Activated effector memory CD4-positive, alpha-beta T cell treated with anti-CD3 and anti-CD28 coated beads, Interleukin-2, amount 50 U/mL, for 16 hours (primary cell): ENCODE measurements at places on chromosomes 7 and 10.

- DNase-seq: no peak
These were observed 48.6 kb downstream of the ARHGAP21 start for GRCh38 chr10:24674892-24675632.

DNA sequence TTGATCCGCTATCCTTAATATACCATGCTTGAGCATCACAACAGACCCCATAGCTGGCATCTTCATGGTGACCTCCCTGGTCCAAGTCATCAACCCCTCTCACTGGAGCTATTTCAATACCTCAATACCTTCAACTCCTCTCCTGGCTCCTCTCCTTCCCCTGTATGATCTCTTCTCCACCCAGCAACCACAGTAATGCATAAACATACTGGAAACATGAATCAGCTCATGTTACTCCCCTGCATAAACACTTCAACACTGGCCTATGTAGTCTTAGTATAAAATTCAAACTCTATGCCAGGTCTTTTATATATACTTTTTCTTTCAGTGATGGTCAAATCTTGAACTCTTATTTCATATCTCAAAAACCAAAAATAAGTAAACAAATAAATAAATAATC is 31.8 kb upstream of the TMEM273 start:
- no peak for DNase-seq

GRCh38 chr10:42150428-42151061 is 487.8 kb downstream of the ZNF33B start:
- no peak for DNase-seq

DNA sequence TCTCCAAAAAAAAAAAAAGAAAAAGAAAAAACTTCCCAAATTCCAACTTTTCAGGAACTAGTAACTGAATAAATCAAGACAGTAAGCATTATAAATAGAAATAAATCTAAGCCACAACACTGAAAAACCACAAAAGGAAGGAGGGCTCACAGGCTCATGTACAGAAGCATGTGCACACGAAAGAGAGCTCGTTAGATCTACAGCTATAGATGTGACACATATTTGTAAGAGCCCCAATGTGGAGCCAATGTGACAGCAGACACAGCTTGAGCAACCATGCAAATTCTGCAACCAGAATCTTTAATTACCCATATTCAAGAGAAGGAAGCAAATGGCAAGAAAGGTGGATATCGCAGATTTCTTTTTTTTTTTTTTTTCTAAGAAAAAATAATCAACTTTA is 94.7 kb downstream of the SORBS1 start:
- DNase-seq: no peak

DNA sequence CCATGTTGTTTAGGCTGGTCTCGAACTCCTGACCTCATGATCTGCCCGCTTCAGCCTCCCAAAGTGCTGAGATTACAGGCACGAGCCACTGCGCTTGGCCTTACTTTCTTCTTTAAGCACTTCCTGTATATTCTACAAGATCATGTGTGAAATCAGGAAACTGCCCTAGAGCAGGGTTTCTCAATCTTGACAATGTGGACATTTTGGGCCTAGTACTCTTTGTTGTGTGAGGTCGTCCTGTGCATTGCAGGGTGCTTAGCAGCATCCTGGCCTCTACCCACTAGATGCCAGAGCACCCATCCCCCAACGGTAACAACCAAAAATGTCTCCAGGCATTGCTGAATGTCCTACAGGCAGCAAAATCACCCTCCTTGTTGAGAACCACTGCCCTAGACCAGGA is 24.7 kb downstream of the RRP12 start:
- no peak for DNase-seq

- no peak for DNase-seq
These were observed 7.2 kb upstream of the DMBT1 start for GRCh38 chr10:122553341-122553740.

DNA sequence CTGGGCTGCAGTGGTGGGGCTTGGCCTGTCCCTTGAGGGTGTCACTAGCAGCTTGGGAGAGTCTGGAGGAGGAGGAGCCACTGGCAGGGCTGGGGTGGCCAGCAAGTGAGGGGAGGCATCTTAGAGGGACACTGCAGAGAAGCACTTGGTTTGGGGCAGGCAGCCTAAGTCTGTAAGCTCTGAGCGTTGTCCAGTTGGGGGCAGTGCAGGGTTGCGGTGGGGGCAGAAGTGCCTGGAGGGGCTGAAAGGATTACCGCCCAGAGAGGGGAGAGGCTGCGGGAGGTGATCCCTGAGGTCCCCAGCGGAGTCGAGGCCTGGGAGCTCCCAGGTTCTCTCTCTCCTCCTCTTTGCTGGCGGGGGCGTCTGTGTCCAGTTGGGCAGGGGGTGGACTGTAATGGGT is 7.4 kb downstream of the ADCYAP1R1 start:
- DNase-seq: no peak

GRCh38 chr7:90972906-90973550 is 291.2 kb upstream of the FZD1 start:
- DNase-seq: no peak

GRCh38 chr10:77562742-77563141 is 74.9 kb downstream of the KCNMA1 start:
- DNase-seq: no peak

DNA sequence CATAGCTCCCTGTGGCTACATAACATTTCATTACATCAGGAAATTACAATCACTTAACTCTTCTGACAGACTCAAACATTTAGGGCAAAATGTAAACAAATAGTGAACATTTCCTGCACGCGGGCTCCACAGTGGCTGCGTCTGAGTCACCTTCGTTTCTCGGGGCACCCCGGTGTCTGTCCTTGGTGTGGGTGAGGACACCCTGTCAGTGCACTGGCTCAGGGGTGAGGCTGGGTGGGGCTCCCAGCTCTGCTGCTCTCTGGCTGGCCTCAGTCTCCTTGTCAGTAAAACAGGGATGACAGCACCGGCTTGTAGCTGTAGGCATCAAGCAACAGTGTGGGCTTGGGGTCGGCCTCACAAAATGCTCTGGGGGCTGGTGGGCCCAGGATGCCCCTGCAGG is 237.1 kb upstream of the SHH start:
- no peak for DNase-seq

DNA sequence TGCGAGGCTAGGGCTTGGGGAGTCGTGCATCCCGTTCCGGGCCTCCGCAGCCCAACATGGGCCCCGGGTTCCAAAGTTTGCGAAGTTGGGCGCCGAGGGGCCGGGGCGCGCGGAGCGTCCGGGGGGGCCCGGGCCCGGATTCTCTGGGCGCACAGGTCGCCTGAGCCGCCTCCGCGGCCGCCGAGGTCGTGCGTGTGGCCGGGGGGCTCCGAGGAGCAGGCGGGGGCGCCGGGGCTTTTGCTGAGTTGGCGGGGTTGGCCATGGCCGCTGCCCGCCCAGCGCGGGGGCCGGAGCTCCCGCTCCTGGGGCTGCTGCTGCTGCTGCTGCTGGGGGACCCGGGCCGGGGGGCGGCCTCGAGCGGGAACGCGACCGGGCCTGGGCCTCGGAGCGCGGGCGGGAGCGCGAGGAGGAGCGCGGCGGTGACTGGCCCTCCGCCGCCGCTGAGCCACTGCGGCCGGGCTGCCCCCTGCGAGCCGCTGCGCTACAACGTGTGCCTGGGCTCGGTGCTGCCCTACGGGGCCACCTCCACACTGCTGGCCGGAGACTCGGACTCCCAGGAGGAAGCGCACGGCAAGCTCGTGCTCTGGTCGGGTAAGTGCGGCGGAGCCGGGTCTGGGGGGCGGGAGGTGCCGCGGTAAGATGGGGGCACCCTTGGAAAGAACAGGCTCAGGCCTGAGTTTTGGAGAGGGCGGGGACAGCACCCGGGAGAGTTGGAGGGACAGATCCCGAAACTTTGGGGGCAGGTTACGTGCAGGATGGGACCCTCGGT is 643 bp downstream of the SMO start:
- DNase-seq: no peak

DNA sequence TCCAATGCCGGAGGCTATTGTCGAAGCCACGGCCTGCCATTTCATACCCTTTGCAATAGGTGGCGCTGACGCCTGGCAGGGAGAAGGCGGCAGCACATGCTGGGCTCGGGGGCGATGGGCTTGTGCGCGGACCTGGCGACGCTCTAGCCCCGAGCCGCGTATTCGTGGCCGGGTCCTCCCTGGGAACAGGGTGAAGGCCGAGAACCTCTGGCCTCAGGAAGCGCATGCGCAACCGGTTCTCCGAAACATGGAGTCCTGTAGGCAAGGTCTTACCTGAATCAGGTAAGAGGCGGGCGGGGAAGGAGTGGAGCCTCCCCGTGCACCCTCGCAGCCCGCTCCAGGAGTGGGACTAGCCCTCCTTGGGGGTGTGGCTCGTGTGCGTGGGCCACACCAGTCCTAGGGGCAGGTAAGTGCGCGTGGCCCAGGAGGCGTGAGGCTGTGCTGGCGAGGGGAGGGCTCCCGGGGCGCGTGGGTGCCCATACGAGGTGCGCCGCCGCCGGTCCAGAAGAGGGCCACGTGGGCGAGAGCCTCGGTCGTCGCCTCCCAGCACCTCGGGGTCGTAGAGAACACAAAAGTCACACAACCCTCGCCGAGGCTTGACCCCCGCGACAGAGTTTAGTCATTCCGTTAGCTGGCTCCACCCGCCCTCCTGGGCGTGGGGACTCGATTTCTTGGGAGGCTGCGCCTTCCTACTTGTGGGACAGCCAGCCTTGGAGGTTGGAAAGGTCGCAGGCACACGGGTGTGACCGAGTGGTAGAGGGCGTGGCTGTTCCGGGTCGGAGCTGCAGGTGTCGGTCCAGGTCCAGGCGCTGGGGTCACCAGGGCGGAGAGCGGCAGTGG is 5.6 kb upstream of the MEST start:
- DNase-seq: peak; percentile 82

GRCh38 chr10:44118500-44118899 is 266.4 kb downstream of the CXCL12 start:
- no peak for DNase-seq

DNA sequence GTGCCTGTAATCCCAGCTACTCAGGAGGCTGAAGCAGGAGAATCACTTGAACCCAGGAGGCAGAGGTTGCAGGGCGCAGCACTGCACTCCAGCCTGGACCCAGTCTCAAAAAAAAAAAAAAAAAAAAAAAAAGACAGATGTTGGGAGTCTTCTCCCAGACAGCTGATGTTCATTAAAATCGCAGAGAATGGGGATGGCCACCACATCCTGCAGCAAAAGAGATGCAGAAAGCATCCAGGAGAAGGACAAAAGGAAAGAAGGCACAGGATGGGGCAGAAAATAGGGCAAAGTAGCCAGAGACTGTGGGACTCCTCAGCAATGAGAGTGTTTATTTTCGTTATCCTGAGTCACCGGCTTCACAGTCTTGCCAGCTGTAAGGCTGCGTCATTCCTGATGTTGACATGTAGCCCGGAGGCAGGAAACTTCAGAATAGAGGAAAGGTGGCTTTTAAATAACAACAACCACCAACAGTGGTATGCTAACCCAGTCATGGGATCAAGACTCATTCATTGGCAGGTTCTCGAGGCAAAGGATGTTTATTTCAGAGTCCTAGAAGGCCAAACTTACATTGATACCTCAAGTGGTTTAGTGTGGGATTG is 149.5 kb upstream of the SVIL start:
- no peak for DNase-seq

- no peak for DNase-seq
These were observed 202.4 kb downstream of the ELFN1 start for GRCh38 chr7:1872191-1873069.

DNA sequence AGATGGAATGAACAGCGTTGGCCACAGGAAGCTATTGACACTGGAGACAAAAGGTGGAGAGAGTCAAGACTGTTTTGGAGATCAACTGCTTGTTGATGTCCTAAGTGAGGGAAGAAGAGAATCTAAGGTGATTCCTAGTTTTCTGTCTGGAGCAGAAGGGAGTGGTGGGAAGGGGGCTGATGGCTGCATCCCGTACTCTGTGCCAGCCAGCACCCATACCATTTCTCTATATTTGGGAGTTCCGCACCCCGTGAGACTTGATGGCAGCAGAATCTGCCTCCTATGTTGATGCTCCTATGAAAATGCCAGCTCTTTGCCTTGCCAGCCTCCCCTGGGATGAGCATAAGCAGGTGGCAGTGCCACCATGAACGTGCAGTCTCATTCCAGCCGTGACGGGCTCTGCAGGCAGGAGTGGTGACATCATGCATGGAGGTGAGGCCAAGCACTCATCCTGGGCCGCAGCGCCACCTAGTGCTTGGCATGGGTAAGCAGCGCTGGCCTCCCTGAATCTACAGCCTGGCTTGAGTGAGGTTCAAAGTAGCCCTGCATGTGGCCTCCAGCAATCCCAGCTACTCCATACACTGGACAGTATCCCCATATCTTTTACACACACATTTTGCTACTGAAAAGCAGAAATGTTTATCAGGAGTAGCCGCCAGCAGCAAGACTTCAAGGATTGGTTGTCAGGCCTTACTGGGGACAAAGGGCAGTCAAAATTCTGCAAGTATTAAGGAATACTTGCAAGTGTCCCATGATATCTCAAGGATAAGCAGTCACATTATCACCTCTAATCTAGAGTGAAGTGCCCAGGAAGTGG is 43.0 kb downstream of the PODXL start:
- peak; percentile 91 for DNase-seq

GRCh38 chr10:131004276-131004675 is 307.2 kb downstream of the TCERG1L start:
- no peak for DNase-seq

GRCh38 chr10:102644646-102645387 is 538 bp downstream of the TRIM8 start:
- peak; percentile 93 for DNase-seq

DNA sequence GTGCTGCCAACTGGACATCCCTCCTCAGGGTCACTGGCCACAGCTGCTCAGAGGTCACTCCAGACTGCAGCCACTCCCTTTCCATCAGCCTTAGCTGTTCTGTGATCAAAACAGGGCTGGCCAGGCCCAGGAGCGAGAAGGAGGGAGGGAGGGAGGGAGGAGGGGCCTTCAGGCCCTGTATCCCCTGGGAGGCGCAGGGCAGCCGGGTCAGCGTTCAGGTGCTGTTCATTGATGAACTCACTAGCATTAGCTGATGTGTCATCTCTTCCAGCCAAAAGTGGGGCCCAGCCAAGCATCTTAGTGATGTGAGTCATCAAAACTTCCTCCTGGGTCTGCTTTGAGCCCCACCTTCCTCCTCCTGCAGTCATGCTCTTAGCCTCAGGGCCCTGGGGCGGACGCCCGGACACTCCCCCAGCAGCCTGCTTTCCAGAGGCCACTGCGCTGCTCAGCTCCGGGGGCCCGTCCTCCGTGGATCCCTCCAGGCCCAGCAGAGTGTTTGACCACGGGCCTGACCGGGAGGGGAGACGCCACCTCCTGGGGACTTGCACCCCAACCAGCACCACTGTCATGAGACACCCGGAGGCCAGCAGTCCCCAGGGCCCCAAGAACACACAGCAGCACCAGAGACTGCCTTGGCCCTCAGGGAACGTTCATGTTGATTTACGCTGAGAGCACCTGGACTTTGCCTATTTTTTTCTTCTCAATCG is 149.2 kb downstream of the PRKAG2 start:
- DNase-seq: peak; percentile 80

DNA sequence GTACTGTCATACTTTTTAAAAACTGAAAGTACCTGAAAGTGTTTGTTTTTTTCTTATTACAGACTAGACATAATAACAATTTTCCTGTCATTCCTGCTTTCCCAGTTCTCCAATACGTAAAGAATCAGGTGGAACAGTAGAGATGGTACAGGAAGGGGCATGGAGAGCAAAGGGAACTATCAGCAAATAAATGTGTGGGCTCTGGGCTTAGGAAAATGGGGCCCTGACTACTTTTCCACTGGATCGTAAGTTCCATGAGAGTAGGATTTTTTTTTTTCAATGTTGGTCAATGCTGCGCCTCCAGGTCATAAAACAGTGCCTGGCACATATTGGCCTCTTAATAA is 15.2 kb upstream of the FAS start:
- DNase-seq: no peak

GRCh38 chr10:923844-924523 is 7.5 kb downstream of the LARP4B start:
- no peak for DNase-seq
